Stimulated activated CD8-positive, alpha-beta memory T cell treated with anti-CD3 and anti-CD28 coated beads, Interleukin-4, amount 100 ng/mL, for 1 hour (primary cell): ENCODE measurements at places on chromosomes 6 and 20.

DNA sequence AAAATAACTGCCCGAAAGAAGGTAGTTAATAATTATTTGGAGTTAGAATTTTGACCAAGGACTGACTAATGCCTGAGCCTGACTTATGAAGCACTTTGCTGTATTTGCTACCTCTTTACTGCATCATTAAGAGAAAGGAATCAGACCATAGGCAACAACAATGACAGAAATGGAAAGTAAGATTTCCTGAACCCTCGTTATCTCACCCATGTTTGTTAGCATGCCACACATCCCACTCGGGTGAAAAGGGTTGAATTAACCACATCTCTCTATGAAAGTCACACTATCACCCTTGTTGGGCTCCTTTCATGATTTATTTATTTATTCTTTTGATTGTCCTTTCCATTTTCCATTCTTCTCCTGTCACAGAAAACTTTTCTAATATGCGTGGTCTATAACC is 59.6 kb downstream of the OLIG3 start:
- no peak for DNase-seq

- no peak for DNase-seq
Measured at GRCh38 chr6:136614994-136615393, 64.8 kb upstream of the MAP7 start.

DNA sequence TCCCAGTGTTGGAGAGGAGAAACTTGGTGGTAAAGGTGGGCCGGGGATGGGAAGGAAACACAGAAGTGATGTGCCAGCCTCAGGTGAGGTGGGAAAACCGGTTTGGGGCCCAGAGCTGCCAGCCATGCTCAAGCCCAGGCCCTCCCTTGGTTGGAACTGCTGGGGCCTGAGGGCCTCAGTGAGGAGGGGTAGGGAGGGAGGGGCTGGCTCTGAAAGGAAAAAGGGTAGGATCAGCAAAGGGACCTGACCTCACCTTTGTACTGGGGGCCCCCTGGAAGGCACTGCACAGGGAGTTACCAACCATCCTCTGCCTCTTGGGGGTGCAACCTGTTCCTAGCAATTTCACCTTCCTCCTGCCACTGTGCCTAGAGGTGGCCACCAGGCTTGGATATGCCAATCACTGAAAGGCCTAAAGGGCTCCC is 1.8 kb upstream of the SPEF1 start:
- DNase-seq: no peak

- DNase-seq: no peak
Measured at GRCh38 chr6:89597372-89597771, 41.2 kb downstream of the LYRM2 start.

GRCh38 chr6:39357998-39358686 is 35.6 kb upstream of the KCNK16 start:
- no peak for DNase-seq

- DNase-seq: no peak
Measured at GRCh38 chr6:35640017-35640664, 48.6 kb downstream of the FKBP5 start.

DNA sequence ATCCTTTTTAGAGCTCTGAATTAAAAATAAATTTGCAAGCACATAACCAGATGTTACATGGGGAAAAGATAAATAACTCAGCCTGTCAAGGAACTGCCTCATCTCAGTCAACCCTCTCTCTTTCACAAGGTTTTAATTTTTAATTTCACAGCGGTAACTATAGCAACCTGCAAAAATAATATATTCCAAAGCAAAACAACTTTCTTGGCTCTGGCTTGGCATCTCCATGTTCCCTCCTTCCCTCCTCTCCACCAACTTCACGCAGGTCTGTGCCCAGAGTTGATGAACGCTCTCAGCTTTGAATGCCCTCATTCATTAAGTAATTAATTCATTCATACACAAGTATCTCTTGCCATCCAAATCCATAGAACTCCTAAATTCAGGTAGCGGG is 32.5 kb upstream of the SIRPA start:
- DNase-seq: no peak

GRCh38 chr6:146543211-146543939 is at the start of gene RAB32:
Gene RAB32 (plus strand): TSS chr6:146543833. CDS start chr6:146543872, 39 bp downstream.
- DNase-seq: no peak

DNA sequence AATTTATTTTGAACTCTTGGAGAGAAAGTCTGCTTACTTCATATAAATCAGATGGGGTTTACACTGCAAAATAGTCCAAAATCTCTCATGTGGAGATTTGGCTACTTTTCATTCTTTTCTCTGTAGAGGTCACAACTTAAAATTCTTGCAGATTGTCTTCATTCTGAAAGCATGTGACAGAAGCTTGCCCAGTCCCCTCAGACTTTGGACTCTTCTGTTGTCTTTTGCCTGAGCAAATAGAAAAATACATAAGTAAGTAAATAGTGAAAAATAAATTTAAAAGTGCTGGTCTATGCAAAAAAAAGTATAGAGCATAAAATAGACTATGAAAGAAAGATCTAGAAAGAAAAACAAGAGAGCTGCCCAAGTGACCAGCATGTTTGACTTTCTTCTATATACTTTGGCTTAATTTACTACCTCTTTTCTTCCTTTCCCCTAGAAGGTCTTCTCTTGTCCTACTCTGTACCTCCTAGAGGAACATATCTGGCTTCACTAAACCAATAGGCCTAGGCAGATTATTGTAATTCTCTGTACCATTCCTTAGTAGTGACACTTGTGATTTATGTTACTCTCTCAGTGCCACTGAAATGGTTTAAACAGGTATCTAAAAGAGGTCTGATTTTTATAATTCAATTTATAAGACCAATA is 260.9 kb downstream of the TENT5A start:
- no peak for DNase-seq
